Esophagus squamous epithelium (tissue), 5 donors: ENCODE measurements at places on chromosomes 2 and 18.

- no peak for DNase-seq
These were observed 13.5 kb upstream of the SIX3 start for GRCh38 chr2:44927985-44928482.

DNA sequence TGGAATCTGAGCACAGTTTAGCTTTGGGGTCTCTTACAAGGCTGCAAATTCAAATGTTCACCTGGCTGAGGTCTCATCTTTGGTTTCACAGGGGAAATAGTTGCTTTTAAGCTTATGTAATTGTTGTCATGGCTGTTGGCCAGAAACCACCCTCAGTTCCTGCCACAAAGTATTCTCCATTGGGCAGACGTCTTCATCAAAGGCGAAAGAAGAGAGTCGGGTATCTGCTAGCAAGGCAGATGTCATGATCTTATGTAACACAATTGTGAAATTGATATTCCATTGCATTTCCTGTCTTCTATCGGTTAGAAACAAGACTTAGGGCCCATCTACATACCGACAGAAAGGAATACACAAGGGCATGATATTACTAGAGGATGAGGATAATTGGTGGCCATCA lies 816.2 kb downstream of the MBD2 start:
- DNase-seq = no peak

DNA sequence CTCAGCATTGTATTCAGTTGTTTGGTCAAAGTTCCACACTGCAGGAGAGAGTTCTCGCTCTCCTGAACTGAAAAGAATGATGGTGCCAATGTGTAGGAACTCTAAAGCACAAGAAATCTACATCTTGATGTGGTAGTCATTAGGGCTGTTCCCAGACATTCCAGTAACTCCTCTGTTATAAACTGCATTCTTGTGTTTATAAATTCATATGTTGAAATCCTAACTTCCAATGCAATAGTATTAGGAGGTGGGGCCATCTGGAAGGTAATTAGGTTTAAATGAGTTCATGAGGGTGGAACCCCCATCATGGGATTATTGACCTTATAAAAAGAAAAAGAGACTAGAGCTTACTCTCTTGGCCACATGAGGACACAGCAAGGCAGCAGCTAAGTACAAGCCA lies 239.6 kb downstream of the CDH20 start:
- DNase-seq = no peak

DNA sequence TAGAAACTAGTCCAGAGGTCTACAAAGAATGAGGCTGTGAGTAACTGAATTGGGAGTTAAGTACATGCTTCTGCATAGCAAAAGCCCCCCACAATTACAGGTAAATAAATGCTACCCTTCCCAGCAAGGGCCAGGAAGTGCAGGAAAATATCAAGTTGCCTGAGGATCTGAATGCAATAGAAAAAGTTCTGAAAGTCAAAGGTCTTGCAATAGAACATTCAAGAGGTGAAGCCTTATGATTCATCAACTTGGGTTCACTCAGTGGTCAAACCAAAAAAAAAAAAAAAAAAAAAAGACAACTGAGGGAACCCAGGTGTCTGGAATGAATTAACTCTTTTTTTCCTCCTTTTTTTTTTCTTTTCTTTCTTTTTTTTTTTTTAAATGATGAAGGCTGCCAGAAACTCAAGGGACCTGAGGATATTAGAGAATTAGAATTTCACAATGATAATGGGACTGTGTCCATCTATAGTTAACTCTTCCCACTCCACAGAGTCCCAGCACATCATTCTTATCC lies 42.9 kb upstream of the RFX8 start:
- no peak for DNase-seq

DNA sequence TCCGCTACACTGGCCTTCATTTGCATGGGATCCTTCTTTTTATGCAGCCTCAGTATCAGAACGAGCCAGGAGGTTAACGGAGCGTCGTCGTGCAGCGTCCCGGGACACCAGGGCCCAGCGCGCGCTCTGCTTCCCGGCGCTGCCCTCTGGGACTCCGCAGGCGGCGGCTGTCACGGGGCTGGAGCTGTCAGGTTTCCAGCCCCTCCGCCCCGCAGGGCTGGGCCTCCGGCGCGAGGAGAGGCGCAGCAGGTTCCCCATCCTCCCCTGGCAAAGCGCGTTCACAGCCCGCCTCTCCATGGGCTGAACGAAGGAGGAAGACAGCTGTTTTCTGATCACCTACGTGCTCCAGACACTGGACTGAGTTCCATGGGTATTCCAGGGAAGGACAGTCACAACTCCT lies 12.5 kb upstream of the PAX8 start:
- no peak for DNase-seq

DNA sequence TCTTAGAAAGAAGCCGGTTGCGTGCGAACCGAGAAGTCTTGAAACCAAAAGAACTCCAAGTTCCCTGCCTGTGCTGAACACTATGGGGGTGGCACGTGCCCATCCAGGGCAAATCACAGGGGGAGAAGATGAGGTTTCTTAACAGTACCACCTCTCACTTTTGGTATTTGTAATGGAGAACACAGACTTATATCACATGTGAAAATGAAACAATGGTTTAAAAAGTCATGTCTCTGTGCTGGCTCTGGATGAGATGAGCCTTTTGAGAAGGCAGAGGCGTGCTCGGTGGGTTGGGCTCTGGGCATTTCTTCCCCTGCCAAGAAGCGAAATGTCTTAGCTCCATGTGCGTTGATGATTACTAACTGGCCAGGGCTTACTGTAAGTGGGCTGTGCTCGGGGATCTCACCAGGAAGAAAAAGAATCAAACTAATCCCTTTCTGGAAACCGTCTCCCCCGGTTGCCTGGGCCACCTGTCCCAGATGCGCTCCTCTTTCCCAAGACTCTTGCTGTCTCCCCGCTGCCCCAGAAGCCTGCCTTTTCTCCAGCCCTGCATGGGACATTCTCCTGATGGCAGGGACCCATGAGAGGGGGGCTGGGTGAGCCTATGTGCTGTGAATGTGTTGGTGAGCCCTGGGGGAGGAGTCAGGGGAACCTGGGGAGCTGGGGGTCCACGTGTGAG lies 252.9 kb downstream of the PRKCE start:
- no peak for DNase-seq

DNA sequence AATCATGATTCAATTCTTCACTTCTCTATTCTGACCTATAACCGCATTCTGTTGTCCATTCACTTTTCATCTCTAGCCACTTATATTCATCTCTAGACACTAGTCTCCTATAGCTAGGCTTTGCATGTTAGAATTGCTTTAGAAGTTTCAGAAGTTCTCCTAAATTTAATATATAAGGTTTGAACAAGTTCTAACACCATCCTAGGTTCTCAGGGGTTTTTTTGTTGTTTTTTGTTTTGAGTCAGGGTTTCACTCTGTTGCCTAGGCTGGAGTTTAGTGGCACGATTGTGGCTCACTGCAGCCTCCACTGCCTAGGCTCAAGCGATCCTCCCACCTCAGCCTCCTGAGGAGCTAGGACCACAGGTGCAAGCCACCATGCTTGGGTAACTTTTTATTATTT lies 19.9 kb downstream of the WDSUB1 start:
- no peak for DNase-seq

- DNase-seq = no peak
These were observed 419.2 kb upstream of the CYRIA start for GRCh38 chr2:17084877-17085276.

DNA sequence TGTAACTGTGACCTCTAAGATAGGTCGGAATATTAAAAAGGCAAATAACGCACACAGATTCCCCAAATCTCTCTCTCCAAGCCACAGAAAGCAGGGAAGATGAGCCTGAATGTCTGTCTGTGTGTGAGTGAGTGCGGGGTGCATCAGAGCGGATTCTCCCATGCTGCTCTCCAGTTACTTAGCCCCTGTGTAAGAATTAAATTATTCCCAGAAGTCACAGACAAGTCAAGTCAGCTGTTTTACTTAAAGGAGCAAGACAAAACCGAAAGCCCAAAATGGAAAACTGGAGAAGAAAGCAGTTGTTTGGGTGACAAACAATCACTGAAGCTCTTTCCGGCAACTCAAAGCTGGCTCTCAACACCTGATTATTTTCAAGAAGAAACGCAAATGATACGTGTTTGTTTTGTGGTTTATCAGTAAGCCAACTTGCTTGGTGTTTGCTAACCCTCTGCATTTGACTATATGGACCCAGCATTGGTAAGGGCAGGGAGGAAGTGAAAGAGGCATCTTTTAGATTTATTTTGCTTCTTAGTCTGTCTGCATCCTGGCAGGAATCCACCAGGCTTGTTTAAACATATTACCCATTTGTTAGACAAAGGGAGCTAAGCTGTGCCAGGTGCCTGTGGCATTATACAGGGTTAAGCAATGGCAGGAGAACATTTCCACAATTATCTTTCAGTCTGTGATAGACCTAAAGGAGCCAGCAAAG lies 121.5 kb upstream of the CREB1 start:
- DNase-seq = no peak

GRCh38 chr2:132415256-132415914 lies 1.2 kb upstream of the GPR39 start:
- DNase-seq = no peak

DNA sequence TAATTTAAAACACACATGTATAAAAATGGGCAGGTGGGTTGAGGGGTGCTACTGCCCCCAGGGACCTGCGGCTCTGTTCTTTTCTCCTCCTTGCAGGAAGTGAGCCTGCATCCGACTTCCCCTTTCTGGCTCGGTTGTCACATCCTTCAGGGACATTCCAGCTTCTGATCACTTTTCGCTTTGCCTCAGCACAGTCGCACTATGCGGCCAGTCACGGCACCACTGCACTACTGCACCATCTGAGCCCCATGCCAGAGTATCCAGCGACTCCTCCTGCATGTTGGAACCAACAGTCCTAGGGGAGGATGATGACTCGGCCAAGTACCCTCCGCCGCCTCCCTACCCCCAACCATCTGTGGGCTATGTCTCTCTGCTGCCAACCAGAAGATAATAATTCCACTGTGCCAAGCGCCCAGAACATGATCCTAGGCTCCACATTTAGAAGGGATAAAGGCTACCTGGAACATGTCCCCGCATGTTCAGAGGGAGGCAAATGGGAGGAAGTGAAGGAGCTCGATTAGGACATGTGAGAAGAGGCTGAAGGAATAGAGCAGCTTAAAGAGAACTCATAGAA lies 17.6 kb downstream of the CDC42EP3 start:
- DNase-seq = no peak

- no peak for DNase-seq
These were observed 85.7 kb downstream of the PXDN start for GRCh38 chr2:1658394-1659151.

DNA sequence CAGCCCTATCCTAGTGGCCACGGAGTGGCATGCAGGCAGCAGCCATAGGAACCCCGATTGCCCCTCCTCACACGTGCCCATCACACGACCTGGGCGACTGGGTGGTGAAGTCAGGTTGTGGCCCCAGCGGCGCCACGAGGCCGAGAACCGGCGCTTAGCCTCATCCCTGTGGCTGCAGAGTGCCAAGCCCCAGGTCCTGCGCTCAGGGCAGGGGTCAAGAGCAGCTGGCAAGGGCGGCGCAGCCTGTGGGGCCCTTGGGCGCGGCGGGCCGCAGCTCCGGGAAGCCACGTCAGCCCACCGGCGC lies 73.3 kb downstream of the RPIA start:
- no peak for DNase-seq

DNA sequence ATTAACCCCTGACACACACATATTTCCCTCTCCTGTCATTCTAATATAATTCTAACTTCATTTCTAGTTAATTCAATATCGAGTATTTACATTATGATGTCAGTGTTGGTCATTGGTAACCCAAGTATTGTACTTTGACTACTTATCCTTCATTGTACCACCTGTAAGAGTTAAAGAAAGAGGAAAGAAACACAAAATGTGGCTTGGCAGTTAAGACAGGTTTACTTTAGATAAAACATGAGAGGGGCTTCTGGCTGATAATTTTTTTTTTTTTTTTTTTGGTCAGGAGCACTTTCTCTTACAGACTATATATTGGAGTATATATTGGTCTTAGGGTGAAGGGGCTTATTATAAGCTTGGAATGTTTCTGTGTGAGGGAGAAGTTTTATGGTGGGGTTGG lies 57.0 kb upstream of the ACYP2 start:
- no peak for DNase-seq

DNA sequence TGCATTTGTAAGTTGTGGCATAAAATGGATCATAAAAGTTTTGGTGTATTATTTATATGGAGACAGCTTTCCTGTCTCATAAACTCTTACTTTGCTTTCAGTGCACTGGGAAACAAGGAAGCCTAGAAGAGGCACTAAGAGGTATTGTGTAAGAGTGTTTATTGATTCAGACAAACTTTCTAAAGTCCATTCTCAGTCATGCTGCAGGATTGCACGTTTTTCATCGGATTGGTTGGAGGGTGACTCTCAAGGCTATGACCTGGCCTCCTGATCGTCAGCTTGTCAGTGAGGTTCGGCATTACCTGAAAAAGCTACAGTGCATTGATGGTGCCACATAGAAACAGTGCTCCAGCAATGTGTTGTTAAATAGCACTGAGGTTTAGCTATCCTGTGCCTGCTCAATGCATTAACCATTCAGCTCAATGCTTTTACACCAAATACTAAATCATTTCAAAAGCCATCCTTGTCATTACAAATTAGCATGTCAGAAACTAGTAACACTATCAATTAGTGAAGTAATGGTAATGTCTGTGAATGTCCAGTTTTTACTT lies 545.5 kb downstream of the CBLN2 start:
- no peak for DNase-seq

GRCh38 chr18:3903337-3903736 lies 453.4 kb downstream of the TGIF1 start:
- no peak for DNase-seq

DNA sequence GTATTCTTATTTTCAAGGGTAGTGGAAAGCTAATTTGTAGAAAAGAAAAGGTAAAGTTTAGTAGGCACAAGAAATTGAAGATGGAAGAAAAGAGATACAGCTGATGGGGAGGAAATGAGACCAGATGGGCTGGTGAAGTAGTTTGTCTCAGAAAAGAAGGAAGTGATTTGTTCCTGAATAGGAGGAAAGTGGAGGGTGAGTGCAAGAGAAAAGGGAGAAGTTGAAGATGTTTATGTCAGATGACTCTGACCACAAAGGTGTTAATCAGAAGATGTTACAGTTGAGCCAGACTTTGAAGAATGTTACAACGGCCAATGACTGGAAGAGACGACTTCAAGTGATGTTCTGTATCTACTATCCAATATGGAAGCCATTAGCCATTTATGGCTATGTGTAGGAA lies 21.2 kb downstream of the ZSCAN30 start:
- DNase-seq = no peak
